ENCODE measurements at places on chromosomes 6 and 20.

GRCh38 chr20:25117990-25118389 is 36.0 kb upstream of the VSX1 start:
- DNase-seq: no peak

DNA sequence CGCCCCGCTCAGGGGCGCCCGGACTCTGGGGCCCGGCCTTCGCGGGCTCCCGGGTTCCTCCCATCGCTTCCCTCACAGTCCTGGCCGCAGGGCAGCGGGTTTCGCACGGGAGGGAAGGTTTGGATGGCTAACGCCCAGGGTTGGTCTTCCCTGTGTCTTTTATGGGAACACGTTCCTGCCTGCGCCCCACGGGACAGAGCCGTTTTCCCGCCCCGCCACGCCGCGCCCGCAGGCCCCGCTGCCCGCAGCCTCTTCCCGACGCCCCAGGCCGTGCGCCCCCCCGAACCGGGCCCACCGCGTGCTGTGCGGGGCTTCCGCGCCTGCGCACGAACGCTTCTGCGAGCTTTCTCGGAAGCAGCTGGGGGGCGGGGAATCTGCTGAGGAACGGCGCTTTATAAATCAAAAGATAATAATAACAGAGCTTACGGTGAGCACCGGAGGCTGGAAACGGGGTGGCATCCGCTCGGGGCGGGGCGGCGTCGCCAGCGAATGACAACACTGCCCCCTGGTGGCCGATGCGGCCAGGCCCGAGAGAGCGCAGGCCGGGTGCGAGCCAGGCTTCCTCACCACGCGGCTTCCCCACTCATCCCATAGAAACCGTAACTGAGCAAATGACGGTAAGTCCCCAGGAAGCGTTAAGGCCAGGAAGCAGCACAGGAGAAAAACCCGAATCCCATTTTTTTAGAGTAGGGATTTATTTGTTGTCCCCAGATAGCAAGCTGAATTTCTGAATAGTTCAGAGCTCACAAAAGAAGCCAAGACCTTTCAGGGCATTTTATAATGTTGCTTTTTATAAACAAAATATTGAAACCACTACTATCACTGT is 116.4 kb downstream of the MYLK4 start:
- peak; percentile 77 for DNase-seq

GRCh38 chr6:111254004-111254778 is 166.9 kb downstream of the SLC16A10 start:
- no peak for DNase-seq

GRCh38 chr20:20225325-20226043 is 142.4 kb upstream of the INSM1 start:
- DNase-seq: no peak
